ENCODE measurements at places on chromosomes 12 and 14.

- DNase-seq = no peak
These were observed 220.2 kb upstream of the SLC16A7 start for GRCh38 chr12:59375633-59376032.

GRCh38 chr14:102058961-102059360 lies 27.9 kb downstream of the HSP90AA1 start:
- no peak for DNase-seq

- no peak for DNase-seq
These were observed 259.5 kb downstream of the MSRB3 start for GRCh38 chr12:65537978-65538377.

- no peak for DNase-seq
These were observed 10.6 kb upstream of the TNFAIP2 start for GRCh38 chr14:103112400-103113243.

GRCh38 chr14:73796893-73797542 lies 54.6 kb upstream of the PTGR2 start:
- DNase-seq = no peak

GRCh38 chr14:85587151-85587711 lies 57.3 kb downstream of the FLRT2 start:
- DNase-seq = no peak
